ENCODE measurements at places on chromosomes 16 and 17.

- no peak for DNase-seq
Observed at GRCh38 chr17:31882571-31882970, 18.9 kb downstream of the UTP6 start.

- DNase-seq, result no peak
Observed at GRCh38 chr17:28405632-28406472, at the start of gene SLC46A1. Gene SLC46A1, minus strand, starts transcription at chr17:28406212. Its CDS starts 98 bp downstream, at chr17:28406114.

DNA sequence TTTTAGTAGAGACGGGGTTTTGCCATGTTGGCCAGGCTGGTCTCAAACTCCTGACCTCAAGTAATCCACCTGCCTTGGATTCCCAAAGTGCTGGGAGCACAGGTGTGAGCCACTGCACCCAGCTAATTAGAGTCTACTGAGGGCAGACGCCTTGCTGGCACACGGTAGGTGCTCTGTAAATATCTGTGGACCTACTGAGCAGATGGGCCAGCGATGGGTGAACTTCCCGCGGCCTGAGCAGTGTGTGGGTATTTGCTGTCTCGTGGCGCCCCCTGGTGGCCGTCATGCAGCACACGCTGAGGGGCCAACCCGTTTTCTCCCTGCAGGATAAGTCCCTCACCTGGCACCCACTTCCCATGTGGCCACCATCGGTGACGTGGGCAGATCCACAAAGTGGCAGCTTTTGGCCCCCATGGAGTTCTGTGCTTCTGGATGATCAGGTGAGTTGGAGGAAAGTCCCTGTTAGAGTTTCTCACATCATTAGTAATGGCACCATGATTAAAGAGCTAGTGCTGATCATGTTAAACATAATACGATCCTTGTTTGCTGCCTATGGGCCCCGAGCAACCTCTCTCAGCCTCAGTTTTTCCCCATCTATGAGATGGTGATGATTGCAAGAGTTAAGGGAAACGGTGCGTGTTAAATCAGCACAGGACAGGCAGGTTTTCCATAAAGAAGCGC lies 40.7 kb downstream of the ZDHHC7 start:
- no peak for DNase-seq

- DNase-seq, result no peak
Observed at GRCh38 chr16:85525420-85526184, 87.5 kb upstream of the GSE1 start.

DNA sequence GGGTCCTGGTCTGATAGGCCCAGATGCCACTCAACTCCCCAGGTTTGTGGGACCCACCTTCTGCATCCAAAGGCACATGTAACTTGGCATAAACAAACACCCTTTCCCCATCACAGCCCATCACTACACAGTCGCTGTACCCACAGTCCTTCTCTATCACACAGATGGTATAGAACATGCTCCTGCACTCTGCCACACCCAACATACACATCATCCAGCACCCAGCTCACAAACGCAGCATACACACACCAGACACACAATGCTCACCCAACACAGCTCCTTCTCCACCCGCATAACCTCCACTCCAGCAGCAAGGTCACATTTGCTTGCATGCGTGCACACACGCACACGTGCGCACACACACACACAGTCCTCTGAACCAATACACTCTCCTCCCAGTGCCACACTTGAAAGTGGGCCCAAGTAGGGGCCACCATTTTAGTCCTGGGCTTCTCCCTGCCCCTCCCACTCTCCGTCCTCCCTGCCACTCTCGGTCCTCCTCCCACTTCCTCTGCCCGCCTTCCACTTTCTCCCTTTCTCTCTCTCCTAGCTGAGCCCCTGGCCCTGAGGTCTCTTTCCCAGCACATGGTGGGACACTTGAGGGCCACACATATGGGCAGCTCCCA lies 8.5 kb upstream of the TMEM92 start:
- no peak for DNase-seq

DNA sequence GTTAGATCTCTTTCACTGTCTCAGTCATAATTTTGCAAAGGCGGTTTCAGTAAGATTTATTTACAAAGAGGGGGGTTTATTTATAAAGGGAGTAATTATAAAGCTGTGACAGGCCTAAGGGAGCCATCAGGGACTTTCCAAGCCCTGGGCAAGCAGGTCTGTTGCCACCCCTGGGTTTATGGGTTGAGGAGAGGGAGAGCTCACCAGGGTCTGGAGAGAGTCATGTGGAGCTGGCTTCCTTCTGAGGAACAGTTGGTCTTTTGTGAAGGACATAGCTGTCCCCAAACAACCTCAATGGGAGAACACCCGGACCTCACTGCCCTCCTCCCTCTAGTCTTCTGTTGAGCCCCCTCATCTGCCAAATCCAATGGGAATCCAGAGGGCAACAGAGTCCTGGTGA lies 9.8 kb downstream of the ITGAM start:
- no peak for DNase-seq

- DNase-seq, result no peak
Observed at GRCh38 chr17:62000186-62000585, 64.9 kb downstream of the MED13 start.

DNA sequence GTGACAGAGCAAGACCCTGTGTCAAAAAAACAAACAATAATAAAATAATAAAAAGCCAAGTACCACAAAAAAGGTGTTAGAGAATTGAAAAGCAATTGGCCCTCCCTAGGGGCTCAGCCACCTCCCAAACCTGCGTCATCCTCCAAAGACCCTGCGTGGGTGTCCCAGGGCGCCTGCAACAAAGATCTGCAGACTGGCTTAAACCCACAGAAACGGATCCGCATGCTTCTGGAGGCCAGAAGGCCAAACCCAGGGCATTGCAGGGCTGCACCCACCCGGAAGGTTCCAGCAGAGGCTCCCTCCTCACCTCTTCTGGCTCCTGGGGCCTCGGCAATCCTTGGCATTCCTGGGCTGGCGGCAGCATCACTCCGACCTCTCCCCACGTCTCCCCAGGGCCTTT lies 1.5 kb downstream of the ENPP7 start:
- DNase-seq, result no peak

GRCh38 chr16:75254359-75254837 lies 3.0 kb upstream of the BCAR1 start:
- DNase-seq, result no peak

Data from epithelial cell of proximal tubule (primary cell).